Muscle of back (tissue), 13 donors: ENCODE measurements at places on chromosomes 13 and 19.

- DNase-seq = no peak
Measured at GRCh38 chr13:40241125-40241798, 425.2 kb downstream of the FOXO1 start.

DNA sequence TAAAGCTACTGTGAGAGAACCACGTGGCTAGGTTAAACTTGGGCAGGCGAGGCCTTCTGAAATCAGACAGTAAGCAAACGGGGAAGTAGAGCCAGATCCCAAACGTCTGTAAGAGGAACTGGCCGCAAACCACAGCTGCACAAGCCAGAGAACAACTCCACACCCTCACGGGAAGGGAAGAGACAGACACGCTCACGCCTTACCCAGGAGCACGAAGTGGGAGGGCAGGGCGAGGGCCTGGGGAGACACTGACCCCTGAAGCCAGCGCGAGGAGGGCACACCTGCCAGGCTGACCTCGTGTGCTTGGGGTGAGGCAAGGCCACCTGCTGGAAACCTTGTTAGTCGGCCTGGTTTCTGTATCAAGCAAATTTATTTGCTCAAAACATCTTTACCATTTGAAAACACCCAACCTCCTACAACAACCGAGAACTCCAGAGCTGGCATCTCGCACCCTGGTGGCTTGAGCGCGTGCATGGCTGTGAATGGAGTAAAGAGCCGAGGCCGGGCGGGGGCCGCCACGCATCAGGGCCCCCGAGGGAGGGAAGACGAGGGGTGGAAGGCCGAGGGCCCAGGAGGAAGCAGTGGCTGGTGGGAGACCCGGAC lies 7.3 kb downstream of the POLR2E start:
- DNase-seq = no peak

GRCh38 chr13:50319635-50320255 lies 304.5 kb downstream of the KCNRG start:
- DNase-seq = no peak

- no peak for DNase-seq
Measured at GRCh38 chr13:99192480-99192879, 8.2 kb upstream of the UBAC2 start.

GRCh38 chr13:113226873-113227450 lies 17.5 kb downstream of the CUL4A start:
- no peak for DNase-seq
